Fibroblast of skin of right quadriceps (primary cell): ENCODE measurements at places on chromosomes 11 and 22.

DNA sequence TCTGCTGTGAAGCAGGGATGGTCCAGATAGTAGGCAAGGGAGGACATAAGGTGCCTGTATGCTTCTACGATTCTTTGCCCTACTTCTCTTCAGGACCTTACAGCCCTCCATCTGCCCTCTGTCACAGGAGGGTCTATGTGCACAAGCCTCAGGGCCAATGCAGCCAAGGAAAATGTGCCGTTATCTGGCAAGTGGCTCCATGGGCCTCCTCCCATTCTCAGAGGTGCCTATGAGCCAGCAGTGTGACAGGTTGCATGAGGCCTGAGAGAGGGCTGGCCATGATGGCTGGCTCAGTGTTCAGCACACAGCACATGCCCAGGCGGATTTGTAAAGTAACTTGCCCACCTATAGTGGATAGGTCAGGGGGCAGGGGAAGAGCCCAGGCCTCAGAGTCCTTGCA is 51.3 kb upstream of the SUSD2 start:
- no peak for DNase-seq

- peak; percentile 59 for DNase-seq
These were observed 90.3 kb downstream of the TMPRSS5 start for GRCh38 chr11:113615773-113616172.

- DNase-seq = peak; percentile 56
These were observed 223.8 kb upstream of the DDI1 start for GRCh38 chr11:103812680-103813079.

GRCh38 chr11:110186867-110187266 is 93.7 kb downstream of the ZC3H12C start:
- no peak for DNase-seq

GRCh38 chr11:129372609-129373488 is 2.8 kb upstream of the BARX2 start:
- DNase-seq = no peak
